ENCODE measurements at places on chromosomes 2 and 18.

DNA sequence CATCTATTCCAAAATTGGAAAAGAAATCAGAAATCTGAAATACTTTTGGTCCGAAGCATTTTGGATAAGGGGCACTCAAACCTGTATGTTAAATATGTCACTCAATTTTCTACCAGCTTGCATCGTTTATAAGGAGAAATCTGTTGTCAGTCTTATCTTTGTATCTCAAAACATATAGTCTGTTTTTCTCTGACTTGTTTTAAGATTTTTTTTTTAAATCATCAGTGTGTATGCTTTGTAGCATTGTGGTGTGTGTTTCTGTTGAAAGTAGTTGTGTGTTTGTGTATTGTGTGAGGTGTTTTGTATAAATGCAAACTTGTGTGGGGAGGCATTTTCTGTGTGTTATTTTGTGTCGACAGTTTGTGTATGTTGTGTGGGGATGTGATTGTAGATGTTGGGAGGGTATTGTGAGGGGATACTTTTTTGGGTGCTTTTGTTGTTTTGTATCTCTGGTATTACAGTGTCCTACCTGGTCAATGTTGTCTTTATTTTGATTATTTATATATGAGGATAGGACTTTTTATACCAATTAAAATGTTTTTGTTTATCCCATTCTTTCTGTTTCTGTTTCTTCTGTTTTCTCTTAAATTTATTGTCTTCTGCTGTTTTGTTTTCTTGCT, 30.9 kb downstream of the SMCHD1 start:
- DNase-seq, result no peak

- no peak for DNase-seq
These were observed 7.7 kb upstream of the MMADHC start for GRCh38 chr2:149595056-149595963.

DNA sequence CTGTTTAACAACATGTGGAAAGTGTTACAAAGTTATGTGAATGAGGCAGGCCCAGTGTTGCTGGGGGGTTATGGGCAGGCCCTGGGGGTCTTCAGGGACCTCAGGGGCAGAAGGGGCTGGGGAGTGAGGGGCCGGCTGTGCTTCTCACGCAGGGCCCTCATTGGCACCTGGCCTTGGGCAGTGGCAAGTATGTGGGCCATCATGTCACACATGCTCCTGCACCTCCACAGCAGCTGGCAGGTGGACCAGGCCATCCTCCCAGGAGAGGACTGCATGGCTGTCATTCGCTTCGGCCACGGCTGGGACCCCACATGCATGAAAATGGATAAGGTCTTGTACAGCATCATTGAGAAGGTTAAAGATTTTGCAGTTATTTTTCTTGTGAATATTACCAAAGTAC, 47.4 kb downstream of the ZNF385B start:
- DNase-seq, result no peak

DNA sequence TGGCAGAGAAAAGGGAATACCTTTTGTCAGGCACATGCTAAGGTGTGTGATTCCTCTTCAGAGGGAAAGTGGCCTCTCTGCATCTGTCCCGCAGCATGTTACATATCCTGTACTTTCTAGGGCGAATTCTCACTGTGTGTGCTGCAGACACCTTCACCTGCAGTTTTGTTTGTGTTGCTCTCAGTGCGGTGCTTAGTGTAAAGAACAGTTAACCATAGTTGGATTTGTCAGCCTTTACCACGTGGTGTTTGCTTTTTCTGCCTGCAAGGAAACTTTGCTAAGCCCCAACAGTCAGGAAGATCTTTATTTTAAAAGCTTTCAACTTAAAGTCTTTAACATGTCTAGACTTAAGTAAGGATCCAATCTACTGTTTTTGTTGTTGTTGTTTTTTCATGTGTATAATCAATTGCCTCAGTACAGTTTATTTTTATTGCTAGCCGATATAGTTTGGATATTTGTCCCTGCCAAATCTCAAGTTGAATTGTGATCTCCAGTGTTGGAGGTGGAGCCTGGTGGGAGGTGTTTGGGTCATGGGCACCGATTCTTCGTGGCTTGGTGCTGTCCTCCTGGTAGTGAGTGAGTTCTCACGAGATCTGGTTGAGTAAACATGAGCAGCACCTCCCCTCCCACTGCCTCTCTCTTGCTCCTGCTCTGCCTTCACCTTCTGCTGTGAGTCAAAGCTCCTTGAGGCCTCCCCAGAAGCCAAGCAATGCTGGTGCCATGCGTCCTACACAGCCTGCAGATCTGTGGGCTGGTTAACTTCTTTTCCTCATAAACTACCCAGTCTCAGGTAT, 90.6 kb downstream of the SNTG2 start:
- peak; percentile 29 for DNase-seq

GRCh38 chr2:46451131-46451711, 28.1 kb upstream of the TMEM247 start:
- no peak for DNase-seq

DNA sequence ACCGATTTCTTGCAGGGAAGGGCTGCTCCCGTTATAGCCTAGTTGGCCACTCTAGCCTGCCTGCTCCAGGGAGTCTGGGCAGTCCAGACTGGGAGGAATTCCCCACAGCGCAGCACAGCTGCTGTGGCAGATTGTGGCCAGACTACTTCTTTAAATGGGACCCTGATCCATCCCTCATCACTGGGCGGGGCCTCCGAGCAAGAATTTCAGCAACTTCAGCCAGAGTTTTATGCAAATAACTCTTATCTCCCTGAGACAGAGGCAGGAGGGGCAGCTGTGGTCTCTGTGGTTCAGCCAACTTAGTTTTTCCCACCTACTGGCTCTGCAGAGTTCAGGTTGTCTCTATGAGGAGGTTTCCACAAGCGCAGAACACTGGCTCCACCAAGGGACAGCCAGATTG, 1583.2 kb downstream of the SUCLG1 start:
- no peak for DNase-seq

DNA sequence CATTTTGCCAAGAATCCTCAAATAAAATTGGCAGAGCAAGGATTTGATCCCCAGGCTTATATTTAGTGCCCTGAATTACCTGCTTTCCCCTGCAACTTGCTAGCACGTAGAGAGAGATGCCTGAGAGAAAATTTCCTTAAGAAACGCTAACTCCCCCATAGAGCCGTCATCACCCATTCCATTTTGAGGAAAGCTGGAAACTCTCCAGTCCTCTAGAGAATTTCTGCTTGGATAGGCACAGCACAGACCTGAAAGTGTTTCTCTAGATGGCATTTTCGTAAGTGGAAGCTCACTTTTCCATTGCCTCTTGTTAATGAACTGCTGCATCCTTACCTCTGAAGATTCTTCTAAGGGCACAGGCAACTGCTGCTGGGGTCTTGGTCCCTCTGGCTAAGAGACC, 277.8 kb upstream of the SIX2 start:
- no peak for DNase-seq

- DNase-seq, result no peak
These were observed 178.6 kb upstream of the VWC2L start for GRCh38 chr2:214232271-214232670.

DNA sequence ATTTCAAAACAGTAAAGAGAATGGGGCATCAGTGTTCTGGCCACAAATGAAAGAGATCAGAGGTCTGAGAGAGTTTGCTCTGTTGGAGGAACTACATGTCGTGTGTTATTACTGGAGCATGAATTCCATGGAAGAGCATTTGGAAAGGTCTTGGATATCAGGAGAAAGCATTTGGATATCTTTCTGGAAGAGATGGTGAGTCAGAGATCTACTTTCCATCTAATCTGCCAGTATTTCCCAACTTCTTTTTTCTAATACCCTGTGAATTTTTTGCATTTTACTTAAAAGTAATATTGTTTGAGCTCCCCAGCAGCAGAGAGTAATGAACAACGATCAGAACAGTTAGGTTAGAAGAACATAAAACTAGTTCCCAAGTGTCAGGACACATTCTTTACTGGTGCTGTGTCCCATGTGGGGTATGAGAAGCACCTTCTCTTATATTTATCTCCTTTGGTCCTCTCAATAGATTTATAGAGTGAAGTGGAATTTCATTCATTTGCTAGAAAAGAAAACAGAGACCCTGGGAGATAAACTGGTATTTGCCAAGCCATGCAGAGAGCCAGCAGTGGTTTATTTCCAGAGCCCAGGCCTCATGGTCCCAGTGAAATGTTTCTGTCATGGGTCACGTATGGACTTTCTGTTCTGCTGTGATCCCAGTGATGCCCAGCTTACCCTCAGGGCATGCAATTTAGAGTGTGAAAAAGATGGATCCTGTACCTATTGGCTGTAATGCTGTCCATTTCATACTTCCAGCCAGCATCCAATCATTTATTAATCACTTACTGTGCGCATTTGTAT, 130.8 kb upstream of the NT5C1B start:
- no peak for DNase-seq

- DNase-seq, result no peak
These were observed 29.3 kb downstream of the COLEC11 start for GRCh38 chr2:3624059-3624794.

GRCh38 chr2:219713110-219713509, 85.7 kb downstream of the SLC4A3 start:
- DNase-seq, result no peak

GRCh38 chr2:156099382-156099781, 233.1 kb downstream of the NR4A2 start:
- peak; percentile 52 for DNase-seq

DNA sequence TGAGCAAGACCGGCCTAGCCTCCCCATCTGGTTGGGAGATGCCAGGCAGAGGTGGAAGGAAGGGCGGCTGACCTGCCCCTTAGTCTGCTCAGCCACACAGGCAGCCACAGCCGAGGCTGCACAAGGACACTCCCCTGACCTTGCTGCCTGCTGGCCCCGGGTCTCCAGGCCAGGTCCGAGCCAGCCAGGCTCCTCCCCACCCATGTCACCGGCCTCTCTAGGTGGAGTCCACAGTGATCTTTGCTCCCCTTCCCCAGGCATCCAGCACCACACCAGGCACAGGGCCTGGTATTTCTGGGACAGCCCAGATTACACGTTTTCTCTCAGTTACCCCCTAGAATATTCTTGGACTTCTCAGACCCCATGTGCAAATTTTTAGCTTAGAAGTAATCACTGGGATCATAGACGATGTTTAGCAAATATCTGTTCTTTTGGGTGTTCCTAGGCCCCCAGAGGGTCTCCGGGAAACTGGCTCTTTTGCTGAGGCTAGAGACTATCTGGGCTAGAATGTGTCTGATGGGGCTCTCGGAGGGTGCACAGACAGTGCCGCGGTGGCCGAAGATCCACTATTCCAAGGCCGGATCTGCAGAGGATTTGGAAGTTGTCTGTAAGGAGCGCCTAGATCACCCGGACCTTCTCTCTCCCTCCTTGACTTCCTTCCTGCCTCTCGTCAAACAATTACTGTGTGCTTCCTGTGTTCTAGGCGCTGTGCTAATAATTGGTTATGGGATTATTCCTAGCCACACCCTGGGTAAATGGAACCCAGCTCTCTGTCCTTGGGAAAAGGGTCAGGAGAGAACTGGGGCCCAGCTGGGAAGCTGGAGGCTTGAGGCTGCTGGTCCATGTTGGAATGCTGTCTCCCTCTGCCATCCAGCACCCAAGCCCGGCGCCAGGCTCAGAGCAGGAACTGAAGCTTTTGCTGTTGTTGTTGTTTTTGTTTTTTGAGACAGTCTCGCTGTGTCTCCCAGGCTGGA, 46.9 kb downstream of the ODC1 start:
- DNase-seq, result no peak

DNA sequence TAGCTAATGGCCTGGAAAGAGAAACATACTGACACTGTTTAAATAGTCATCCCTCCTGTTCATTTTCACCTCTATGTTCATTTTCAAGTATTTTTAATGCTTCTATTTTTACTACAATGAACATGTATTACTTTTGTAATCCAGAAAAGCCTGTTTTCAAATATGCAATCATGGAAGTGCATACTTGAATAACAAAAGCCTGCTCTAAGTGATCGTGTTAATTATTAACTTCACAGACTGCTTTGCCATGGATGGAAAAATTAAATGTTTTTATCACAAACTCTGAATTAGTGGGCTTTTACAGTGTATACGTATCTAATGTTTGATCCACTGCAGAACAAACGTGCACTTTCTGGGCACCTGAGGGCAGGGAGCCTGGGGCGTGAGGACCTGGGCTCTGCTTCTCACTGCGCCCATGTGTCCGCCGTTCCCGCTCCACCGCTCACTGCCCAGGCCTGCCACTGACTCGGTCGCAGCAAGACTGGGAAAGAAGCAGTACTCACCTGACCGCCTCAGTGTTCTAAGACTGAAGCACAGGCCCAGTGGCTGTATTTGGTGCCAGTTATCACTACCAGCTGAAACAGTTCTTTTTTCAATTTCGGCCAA, 80.6 kb downstream of the UXS1 start:
- DNase-seq, result no peak

DNA sequence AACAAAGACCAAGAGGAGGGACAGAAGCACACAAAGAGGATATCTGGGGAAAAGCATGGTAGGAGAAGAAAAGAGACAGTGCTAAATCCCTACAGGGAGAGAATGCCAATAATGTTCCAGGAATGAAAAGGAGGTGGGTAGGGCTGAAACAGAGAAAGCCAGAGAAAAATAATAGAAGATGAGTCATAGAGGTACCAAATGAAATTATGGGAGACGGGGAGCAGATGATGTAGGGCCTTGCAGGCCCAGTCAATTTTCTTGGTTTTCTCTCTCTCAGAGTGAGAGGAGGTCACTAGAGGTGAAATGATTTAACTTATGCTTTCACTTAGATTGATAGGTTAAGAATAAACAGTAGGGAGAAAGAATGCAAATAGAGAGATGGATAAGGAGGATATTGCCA, 61.5 kb downstream of the RPRM start:
- DNase-seq, result no peak

DNA sequence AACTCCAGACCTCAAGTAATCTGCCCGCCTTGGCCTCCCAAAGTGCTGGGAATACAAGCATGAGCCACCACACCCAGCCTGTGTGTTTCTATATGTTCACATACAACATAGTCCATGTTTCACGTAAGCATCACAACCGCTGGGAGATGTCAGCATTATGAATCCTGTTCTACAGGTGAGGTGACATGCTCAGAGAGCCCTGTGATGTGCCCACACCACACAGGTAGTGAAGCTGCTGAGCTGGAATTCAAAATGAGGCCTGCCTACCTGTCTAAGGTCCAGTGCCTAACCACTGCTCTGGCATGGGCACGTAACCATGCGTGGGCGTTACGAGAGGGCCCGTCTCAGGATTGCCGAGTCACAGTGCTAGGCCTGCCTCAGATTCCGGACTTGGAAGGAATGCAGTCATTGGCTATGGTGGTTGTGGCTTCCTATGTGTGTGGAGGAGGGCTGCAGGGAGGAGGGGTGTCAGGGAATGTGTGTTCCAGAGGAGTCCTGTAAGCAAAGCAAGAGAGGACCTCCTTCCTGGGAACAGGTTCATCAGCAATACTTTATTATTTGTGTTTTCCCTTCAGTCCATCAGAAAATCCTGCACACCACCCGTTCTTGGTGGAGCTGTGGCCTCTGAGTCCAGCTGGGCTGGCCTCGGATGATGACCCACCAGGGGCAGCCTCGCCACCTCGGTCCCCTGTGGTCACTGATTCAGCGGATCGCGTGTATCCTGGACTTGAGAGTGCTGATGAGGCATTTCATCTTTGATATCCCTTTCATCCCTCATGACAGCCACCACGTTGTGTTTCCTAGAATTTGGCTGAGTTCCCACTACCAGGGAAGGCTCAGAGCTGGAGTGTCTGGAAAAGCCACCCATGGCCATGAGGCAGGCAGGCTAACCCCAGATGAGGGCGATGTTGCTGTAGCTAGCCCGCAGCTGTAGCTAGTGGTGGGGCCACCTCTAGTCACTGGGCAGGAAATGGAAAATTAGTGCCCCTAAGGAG, 31.1 kb downstream of the HK2 start:
- DNase-seq, result no peak
